CD4-positive, alpha-beta T cell treated with Interleukin-17A for 1 hour (primary cell): ENCODE measurements at places on chromosomes 16 and 17.

- DNase-seq, result no peak
Observed at GRCh38 chr17:5785867-5786509, 201.7 kb upstream of the NLRP1 start.

DNA sequence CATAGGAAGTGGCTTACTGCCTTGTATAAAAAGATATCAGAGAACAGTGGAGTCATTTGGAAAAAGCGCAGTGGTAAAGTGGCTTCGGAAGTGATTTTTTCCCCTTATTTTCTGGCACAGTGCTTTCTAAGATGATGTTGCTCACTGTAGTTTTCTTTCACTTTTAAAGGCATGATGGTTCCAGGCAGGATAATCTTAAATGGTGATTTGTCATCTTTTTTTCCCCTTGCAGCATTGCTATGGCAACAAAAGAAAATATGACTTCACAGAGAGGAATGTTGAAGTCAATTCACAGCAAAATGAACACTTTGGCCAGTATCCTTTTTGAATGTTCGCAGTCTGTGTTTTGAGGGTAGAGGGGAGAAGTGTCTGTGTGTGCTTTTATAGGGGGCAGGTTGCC is 42.5 kb downstream of the GOSR1 start:
- no peak for DNase-seq

GRCh38 chr16:23125277-23125676 is 24.0 kb downstream of the USP31 start:
- no peak for DNase-seq

DNA sequence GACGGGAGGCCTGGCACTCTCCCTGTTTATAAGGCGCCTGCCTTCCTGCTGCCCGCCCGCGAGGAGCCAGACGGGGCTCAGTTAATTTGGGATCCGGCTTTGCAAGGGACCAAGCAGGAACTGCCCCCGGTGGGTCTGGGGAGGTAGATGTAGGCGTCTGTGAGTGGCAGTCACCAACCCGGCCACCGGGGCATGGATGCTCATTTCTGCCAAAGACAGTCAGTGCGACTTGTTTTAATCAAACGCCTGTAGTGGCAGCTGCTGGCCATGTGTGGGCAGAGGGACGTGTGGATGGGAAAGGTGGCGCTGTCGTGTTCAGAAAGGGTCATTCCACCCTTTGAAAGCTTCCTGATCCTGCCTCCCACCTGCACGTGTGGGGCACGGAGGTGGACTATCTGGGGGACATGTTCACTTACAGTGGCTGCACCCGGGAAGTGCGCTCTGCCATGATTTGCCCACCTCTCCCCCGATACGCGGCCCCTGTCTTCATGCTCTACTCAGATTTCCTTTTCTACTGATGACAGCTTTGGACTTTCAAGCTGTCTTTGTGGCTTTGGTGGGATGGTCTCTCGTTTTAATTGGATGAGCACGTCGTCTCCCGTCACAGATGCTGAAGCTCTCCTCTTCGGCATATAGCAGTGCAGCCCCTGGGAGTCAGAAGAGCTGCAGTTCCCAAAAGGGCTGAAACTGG is 60.3 kb upstream of the CIBAR2 start:
- no peak for DNase-seq

- DNase-seq, result no peak
Observed at GRCh38 chr16:5041600-5042133, 7.9 kb upstream of the NAGPA start.

DNA sequence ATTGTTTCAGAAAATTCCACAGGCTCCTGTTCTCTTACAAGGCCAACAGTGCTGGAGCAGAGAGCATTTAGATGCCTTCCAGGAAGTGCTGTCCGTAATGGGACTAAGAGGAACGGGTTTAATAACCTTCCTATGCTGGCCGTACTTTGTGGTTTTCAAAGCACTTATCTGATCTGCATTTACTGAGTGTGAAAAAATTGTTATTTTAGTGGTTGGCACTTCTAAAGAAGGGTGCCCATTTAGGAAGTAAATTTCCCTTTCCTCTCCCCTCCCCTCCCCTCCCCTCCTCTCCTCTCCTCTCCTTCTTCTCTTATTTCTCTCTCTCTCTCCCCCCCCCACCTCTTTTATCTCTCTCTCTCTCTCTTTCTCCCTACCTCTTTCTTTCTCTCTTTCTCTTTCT is 72.0 kb upstream of the DNAJA2 start:
- no peak for DNase-seq

DNA sequence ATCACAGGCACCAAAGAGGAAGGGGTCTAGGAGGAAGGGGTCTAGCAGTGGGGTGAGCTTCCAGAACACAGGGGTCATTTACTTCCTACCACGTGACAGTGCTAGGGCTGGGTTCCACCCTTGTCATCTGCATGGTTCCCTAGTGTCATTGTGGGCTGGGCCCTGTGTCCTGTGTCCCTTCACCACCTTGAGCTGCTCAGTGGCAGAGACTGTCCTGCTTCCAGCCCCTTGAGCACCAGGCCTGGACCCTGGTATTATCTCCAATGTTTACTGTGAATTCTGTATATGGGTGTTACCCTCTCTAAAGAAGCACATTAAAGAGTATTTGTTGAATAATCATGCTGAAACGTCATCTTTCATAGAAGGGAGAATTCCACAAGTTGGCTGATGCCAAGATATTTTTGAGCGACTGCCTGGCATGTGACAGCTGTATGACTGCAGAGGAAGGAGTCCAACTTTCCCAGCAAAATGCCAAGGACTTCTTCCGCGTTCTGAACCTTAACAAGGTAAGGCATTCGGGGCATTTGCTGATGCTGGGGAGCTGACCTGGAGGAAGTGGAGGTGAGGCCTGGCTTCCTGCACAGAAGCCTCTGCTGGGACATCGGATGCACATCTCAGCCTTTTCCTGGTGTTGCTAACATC is 5.5 kb downstream of the NARF start:
- no peak for DNase-seq

DNA sequence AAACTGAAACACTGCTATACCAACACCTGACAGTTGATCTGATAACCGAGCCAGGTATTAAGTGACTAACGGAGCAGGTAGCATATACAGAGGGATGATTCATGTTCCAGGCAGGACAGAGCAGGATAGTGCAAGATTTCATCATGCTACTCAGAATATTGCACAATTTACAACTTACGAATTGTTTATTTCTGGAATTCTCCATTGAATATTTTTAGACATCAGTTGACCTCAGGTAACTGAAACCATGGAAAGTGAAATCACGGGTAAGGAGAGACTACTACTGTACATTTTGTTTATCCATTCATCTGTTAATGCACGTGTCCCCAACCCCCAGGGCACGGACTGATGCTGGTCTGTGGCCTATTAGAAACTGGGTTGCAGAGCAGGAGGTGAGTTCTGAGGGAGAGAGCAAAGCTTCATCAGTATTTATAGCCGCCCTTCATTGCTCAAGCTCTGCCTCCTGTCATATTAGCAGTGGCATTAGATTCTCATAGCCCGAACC is 14.5 kb upstream of the PPM1E start:
- DNase-seq, result no peak

GRCh38 chr17:31320241-31320640 is 1.2 kb downstream of the EVI2A start:
- DNase-seq, result peak; percentile 56

DNA sequence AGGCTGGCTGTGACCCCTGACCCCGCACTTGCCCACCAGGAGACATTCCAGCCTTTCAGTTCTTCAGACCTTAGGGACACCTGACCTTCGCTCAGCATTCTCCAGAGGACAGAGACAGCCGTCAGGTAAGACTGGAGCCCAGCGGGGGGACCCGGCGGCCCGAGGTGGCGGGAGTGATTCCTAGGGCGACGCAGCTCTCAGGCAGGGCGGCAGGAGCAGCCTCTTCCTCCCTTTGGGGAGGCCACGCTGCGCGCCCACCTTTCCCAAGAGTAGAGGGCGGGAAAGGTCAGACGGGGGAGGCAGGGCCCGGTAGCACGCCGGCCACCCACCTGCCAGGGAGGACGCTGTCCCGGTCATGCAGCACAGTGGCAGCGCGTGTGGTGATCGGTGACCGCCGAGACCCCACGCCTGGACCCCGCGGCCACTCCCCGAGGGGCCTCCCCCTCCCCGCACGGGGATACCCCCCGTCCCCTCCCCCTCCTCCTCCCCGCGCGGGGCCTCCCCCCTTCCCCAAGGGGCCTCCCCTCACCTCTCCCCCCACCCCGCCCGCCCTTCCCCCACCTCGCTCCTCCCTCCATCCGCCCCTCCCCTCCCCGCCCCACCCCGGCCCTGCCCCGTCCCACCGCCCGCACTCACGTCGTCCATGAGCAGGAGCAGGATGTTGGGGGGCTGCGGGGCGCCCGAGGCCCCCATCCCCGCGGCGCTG is 472 bp downstream of the GALNS start:
- no peak for DNase-seq

DNA sequence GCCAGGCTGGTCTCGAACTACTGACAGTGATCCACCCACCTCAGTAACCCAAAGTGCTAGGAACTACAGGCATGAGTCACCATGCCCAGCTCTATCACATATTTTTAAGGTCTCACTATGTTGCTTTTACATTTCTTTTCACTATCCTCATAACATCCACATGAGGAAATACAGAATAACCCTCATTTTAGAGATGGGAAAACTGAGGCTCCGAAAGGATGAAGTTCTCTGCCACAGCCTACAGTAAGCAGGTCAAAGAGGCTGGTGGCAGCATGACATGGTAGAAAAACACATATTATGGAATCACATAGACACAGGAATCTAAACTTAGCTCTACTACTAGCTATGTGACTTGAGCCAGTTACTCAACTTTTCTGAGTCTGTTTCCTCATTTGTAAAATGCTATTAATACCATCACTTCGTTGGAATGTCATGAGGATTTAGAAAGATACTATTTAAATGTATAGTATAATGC is 32.2 kb downstream of the APPBP2 start:
- DNase-seq, result no peak

DNA sequence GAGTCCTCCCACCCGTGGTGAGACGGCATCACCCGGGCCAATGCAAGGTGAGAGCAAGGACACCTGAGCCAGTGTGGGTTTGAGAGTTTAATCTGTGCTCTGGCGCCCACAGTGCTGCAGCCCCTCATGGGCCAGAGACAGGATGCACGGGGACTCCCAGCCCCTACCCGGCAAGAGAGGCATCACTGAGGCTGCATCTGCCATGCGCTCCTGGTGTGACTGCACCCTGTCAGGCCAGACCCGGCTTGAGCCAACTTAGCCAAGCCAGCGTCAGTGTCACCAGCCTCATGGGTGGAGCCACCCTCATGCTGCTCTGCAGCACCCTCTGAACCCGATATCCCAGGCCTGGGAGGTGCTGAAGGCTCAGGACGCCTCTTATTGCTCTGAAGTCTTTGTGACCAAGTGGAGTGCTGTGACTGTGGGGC is 1.3 kb upstream of the BRICD5 start:
- DNase-seq, result no peak

DNA sequence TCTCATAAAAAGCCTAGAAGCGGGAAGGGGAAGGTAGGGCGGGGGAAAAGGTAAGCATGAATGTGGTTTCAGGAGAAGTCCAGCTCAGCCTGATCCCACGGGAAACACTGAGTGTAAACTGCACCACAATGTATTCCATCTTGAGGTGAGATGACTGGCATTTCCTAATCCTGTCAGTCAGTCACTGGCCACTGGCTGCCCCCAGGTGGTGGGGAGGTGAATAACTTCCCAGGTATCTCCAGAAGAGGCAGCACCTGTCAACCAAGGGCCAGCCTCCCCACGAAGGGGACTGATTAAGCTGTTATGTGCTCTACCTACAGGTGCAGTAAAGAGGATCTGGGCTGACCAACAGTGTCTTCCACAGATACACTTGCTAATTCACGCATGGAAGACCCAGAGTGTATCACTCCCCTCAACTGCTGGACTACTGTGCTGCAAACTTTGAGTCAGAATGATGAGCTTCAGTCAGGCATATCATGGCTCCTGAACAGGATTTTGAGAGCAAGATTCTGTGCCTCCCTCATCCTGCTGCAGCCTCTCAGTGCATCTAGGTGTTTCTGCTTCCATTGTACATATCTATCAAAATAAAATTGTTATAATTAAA is 108.5 kb upstream of the CCL2 start:
- peak; percentile 42 for DNase-seq

DNA sequence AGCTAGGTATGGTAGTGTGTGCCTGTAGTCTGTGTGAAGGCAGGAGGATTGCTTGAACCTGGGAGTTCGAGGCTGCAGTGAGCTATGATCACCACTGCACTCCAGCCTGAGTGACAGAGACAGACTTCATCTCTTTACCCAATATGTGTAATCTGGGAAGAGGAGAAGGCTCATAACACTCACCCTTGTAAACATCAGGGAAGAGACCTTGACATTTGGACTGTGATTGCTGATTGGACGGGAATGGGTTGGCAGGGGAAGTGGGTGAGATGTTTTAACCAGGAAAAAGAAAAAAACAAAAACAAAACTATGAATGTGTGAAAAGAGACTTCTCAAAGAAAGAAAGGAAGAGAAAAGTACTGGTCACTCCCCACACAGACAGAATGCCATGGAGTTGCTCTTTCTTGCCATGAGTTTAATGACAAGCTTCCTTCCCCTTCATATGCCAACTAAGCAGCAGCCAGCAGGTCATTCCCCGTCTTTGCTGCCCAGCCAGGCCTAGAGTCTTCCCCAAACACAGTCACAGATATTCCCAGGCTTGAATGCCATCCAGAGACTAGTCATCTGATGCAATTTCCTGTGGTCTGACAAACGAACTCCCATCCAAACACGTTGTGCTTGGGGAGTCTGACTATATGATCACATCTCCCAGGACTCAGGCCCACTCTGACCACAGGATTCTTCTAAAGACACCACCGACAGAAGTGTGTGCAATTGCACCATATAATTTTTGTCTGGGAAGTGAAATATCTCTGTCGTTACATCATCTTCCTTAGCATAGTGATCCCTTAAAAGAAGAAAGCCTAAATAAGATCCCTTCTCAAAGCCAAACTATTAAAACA is 3.6 kb upstream of the XAF1 start:
- peak; percentile 12 for DNase-seq

GRCh38 chr16:3485821-3486505 is 9.3 kb downstream of the C16orf90 start:
- no peak for DNase-seq

DNA sequence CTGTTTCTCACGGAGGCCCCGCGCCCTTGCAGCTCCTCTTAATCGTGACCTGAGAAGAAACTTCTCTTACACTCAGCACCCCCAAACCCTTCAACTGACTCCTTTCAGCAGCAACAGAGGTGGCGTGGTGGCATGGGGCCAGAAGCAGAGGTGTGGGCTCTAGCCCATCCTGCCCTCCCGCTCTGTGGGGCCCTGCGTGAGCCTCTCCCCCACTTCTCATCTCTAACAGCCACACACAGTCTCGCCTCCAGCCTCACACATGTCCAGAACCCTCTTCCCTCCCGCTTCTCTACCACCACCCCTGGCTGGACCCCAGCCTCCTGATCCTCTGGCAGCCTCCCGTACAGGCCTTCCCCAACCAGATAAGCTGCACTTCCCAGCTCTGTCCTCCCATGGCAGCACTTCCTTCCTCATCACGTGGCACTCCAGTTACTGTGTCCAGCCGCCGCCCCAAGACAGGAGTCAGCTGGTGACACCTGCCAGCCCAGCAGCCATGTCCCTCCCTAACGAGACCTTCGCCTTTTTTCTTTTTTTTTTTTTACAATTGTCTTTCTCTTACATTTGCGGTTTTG is 30.5 kb downstream of the NSMCE1 start:
- DNase-seq, result peak; percentile 43
